Stimulated activated CD8-positive, alpha-beta memory T cell treated with anti-CD3 and anti-CD28 coated beads, Interleukin-7, amount 100 ng/mL, for 1 hour (primary cell): ENCODE measurements at places on chromosomes 4 and X.

DNA sequence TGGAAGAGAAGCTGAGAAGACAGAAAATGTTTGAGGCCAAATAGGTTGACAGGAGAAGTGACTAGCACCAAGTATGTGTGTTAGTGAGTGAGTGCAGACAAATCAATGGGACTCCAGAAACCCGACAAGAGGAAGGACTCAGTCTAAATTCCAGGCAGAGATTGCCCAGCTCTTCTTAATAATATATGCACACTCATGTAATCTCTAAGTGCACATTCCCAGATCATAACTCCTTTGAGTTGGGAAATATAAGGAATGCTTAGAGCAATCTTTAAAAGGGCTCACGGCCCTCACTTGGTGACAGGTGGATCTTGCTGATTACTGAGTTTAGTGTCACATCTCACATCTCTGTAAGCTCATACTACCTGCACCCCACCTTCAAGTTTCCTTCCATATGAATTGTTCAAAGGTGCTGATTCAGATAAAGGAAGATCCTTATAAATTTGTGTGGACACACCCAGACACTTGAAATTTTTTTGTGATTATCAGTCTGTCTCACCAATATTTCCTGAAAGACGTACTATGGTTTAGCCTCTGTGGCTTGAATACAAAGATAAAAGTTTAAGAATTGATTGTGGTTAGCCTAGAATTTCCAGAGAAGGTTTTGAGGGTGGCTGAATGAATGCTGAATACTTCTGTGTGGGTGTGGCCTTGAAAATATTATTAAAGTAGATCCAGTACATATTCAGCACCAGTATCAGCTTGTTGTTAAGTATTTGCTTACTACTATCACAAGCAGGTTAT lies 205.1 kb upstream of the UGT8 start:
- no peak for DNase-seq

- DNase-seq, result no peak
Observed at GRCh38 chr4:123632693-123633030, 236.1 kb downstream of the SPRY1 start.

GRCh38 chr4:182139491-182139890 lies 103.7 kb upstream of the TENM3 start:
- no peak for DNase-seq

- no peak for DNase-seq
Observed at GRCh38 chr4:185275501-185275900, 66.1 kb downstream of the SNX25 start.

GRCh38 chr4:100098011-100098545 lies 92.2 kb downstream of the DDIT4L start:
- no peak for DNase-seq

DNA sequence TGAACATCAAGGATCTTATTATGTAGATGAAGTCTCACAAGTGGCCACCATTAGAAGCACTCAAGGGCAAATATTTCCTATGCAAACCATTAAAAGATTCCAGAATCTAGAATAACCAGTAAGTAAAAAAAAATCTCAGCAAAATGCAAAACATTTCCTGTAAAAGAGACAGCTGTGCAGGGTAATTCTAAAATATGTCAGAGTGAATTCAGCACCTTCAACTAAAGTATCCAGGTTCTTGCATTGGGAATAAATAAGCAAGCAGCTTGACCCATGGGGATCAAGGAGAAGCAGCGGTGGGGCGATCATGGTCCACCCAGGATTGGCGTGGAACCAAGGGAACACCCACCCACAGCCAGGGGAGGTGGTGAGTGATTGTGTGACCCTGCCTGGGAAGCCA lies 2188.9 kb downstream of the PCDH7 start:
- DNase-seq, result no peak

DNA sequence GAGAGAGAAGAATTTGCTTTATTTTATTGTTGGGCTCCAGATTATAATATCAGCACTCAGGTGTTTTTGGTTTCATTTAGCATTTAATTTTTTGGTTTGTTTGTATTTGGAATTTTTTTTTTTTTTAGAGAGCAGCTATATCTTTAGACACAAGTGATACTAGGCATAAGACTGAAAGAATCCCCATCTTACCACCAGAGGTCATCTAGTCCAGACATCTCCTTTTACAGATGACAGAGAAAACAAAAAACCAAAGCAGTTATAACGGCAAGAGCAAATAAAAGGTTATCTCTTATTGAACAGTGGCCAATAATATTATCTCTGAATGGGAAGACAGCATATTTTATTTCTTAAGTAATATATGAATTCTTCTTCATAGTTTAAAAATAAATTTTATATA lies 22.8 kb downstream of the USP38 start:
- DNase-seq, result no peak

GRCh38 chr4:113628711-113629110 lies 132.8 kb downstream of the CAMK2D start:
- DNase-seq, result no peak

GRCh38 chr4:48792348-48793006 lies 12.4 kb upstream of the FRYL start:
- no peak for DNase-seq

GRCh38 chr4:138678985-138679746 lies 336.4 kb upstream of the NOCT start:
- DNase-seq, result no peak

DNA sequence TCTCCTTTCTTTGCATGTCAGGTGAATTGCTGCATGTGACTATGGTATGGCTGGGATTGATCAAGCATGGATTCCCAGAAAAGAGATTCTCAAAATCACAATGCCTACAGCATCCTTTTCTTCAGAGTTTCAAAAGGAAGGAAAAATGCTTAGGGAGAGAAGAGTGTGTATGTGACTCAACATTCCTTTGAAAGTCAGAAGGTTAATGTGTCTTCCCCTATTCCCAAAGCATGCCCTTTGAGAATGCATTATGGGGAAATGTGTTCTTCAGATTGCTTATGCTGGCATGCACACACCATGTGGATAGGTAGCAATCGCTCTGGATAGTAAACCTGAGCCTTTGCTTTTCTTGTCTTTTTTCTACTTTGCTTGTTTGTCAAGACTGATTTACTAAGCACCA lies 78.5 kb downstream of the ELOVL6 start:
- DNase-seq, result no peak

DNA sequence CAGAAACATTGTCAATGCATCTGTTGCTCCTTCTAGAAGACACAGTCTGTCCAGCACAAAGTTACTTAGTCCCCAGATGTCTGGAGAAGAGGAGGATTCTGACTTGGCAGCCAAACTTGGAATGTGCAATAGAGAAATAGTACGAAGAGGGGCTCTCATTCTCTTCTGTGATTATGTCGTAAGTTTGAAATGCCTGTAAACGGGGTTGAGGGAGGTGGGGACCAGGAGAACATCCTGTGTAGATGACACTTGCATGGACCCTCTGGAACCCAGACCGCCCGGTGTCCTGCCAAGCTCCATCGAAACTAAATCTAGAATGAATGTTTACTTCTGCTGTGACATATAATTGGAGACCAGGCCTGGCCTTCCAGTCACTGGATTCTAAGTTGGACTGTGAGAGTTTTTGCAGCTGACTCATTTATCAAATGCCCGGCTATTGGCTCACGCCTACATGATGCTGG lies 45.0 kb upstream of the MSANTD1 start:
- DNase-seq, result no peak

DNA sequence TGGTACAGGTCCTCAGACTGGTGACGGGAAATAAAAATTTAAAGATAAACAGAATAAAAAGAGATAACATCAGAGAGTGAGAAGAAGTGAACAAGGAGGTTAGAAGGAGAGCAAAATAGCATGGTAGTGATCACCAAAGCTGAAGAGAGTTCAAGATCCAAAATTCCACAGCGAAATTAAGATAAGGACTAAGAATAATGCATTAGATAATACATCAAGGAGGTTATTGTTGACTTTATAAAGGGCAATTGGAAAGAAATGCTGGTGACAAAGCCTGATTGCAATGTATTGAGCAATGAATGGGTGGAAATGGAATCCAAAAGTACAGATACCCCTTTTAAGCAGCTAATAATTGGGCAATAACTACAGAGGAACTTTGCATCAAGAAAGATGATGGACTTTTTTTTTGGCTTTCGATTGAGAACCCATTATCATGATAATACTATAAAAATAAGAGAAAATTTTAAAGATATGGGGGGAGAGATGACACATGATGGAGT lies 101.6 kb upstream of the MAP9 start:
- no peak for DNase-seq

DNA sequence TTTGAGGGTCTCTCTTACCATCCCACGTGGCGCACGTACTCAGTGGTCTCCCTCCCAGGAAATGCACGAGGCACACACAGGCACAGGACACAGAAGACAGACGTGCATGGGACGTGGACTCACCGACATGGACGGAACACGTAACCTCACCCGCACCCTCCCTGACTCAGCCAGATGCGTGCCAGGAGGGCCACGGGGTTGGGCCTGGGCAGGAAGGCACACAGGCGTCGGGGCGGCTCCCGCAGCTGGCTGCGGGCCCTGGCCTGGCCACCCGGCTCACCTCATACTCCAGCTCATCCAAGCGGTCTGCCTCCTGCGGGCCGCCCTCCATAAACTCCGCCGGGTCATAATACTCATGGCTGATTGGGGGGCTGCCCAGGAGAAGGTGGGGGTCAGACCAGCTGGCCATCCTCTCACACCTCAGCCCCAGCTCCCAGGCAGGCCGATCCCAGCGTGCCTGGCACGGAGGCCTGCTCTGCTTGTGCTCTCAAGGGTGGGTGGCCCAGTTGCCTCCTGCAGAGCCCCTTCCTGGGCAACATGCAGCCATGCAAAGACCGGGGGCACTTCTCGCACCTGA lies 12.6 kb downstream of the SSR4 start:
- DNase-seq, result no peak

DNA sequence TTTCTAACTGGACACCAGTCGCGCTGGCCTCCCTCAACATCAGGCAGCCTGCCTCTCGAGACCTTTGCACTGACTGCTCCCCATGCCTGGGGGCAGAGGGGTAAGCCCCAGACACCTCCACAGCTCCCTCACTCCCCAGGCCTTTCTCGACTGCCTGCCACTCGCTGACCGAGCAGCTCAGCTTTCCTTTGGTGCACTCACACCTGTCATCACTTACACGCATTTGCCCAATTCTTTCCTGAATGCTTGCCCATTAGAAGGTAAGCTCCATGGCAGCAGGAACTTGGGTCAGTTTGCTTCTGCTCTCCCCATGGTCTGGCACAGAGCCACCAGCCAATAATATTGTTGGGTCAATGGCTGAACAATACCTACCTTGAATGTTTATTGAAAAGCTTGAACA lies 32.2 kb upstream of the PROM1 start:
- no peak for DNase-seq

DNA sequence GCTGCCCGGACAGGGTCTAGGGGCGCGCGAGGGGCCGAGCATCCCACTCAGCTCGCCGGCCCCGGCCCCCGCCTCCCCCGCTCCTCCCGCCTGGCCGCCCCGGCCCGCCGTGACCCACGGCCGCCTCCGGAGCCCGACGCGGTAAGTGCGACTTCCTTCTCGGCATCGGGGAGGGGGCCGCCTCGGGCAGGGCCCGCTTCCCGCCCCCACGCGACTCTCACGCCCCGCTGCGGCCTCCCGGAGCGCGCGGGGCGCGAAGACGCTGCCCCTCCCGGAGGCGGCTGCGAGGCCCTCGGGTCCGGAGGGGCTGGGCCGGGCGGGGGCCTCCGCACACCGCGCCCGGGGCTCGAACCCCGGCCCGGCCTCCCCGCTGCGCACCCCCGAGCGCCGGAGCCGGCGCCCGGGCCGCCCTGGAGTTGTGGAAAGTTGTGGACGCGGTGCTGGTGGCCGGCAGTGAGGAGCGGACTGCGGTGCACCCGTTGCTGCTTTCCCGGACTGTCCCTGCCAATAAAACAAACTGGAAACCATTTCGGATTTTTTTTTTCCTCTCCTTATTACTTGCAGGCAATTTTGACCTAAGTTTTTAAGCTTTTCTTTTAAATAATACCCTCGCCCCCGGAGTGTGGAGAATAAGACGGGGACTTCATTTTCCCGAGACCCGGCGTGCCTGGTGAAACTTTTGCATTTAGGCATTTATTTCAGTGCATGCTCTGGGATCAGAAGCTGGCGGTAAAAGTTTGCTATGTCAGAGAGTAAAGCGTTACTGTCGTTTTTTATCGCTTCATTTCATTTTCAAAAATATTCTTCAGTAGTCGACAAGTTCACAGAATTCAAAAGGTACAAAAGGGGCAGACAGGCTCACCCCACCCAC lies 13.0 kb upstream of the TMEM156 start:
- no peak for DNase-seq

DNA sequence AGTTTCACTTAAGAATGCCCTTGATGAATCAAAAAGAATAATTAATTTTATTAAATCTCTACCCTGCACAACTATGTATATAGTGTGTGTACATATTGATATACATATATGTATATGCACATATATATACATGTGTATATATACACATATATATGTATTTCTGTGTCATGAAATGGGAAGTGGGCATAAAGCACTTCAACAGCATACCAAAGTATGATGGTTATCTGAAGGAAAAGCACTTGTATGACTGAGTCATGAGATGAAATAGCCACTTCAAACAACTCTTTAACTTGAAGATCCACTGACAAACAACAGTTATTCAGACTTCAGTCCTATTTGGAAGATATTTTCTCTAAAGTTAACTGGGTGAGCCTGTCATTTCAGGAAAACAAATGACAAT lies 16.3 kb downstream of the RNF128 start:
- DNase-seq, result no peak

DNA sequence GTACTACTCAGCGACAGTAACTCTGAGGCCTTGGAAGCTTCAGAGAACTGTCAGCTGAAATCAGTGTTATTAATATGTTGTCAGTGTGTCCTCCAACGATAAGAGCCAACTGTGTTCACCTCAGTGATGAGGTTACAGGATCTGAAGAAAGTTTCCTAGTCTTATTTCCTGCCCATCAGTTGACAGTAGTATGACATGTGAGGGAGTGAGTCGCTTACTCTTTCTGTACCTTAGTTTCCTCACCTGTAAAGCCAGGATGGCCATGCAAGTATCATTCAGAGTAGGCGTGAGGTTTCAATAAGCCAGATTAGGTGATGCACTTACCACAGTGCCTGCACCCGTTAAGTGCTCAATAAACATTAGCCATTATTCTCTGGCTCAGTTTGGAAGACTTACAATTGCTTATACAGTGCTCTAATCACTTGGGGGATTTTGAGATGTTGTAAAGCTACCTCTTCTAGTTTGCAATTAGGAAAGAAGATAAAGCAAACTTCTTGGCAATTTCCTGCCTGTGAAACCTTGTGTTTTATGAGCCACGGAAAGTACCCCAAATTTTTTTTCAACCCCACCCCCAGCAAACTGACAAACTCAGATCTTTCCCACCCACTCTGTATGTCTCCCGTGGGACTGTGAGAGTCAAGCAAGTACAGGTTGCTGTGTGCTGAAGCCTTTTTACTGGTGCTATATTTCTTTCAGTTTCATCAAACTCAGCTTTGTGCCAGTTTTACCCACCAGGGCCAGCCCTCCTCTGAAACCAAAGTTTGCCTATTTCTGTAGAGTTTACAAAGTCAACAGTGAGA lies 62.2 kb downstream of the ANXA3 start:
- no peak for DNase-seq

- no peak for DNase-seq
Observed at GRCh38 chr4:36313301-36313700, 31.9 kb downstream of the DTHD1 start.

GRCh38 chr4:161336621-161337020 lies 827.2 kb downstream of the FSTL5 start:
- DNase-seq, result no peak
